T47D (cell line): ENCODE measurements at places on chromosomes 5 and 9.
A peak's percentile ranks its signal among the peaks of the same experiment; 100 is the strongest.

DNA sequence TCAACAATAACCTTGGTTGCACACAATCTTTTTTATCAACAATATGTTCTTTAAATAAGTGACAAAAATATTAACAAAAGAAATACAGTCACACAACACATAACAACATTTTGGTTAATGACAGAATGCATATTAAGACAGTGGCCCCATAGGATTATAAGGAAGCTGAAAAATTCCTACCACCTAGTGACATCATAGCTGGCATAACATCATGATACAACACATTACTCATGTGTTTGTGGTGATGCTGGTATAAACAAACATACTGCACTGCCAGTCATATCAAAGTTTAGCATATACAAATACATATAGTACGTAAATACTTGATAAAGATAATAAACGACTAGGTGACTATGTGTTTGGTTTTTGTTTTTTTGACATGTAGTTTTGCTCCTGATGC lies 344.8 kb upstream of the POU5F2 start:
- DNase-seq = no peak

DNA sequence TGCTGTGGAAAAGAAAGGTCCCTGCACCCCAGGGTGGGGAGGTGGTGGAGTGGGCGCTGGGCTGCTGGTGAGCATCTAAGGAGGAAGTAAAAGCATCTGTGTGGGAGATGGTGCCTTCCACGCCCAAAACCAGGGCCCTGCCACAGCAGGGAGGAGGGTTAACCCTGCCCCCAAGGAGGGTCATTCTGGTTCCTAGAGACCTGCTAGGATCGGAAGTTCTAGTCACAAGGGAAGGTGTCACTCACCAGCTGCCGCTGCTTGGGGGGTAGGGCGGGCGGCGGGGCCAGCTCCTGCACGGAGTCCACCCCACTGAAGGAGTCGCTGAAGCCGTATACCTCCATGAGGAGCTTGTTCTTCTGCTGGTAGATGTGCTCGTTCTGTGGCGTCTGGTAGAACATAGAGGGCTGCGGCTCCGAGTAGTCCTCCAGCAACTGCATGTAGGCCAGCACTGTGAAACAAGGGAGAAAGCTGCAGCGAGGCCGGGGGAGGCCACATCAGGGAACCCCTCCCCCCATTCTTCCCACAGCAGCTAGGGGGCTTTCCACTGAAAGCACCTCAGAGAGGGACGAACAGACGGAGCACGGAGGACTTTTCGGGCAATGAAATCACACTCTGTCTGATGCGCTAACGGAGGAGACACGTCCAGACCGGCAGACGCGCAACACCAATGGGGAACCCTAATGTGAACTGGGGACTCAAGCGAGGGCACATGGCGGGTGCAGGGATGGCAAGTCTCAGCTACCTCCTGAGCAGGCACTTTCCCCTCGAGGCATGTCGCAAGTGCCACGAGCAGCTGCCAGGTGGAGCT lies 76.4 kb downstream of the PRRT1B start:
- no peak for DNase-seq

DNA sequence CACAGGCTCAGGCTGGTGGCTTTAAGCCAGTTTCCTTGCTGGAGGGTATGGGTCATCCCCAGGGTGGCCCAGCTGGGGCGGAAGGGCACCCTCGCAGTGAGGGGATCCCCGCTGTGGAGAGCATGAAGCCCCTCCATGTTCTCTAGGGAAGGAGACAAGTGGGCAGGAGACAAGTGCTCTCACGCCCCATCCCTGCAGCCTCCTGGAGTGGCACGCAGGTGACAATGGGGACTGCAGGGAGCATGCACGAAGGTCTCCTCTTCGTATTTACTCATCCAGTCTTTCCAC lies 83.3 kb downstream of the GTF3C4 start:
- DNase-seq = no peak

DNA sequence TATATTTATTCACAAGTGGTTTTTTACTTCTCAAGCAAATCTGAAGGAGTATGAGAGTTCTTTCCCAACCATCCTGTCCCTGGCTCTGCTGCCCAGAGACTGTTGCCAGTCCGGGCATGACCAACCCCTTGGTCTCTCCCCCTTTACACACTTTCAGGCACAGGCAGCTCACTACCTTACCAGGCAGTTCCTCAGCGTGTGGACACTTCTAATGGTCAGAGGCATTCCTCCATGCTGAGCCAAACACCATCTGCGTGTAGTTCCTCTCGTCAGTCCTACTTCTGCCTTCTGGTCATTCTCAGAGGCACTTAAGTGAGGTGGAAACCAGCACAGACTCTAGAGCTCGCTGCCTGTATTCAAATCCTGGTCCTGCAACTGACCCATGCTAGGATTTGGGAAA lies 56.1 kb downstream of the TSTD2 start:
- no peak for DNase-seq

- DNase-seq = no peak
Observed at GRCh38 chr9:131039129-131039954, 30.4 kb downstream of the LAMC3 start.

DNA sequence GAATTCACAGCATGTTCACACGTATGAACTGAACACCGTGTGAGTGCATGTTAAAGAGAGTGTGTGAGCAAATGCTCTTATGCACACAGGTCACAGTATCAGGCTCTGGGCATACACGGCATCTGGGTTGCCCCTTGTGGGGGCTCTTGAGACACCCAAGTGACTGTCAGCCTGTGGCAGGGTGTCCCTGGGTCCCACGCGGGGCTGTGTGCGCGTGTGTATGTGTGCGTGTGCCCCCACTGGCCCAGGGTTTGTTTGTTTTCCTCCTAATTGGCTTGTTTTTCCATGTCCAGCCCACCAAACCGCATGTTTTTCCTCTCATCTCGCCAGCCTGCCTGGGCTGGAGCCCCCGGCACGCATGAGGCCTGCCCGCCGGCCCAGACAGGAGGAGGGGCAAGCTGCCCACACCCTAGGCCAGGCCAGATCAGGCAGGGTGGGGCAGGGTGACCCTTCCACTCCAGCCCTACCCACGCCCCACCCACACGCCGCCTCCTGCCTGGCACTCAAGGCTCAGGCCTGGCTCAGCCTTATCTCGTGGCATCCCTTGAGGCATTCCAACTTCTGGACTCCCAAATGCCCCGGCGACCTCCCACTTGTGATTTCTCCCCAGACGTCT lies 28.8 kb downstream of the CNTFR start:
- DNase-seq = no peak

GRCh38 chr5:35919191-35919590 lies 19.2 kb downstream of the CAPSL start:
- DNase-seq = no peak

GRCh38 chr5:5383461-5383860 lies 39.0 kb upstream of the ICE1 start:
- DNase-seq = no peak

GRCh38 chr5:6343951-6344592 lies 34.3 kb downstream of the MED10 start:
- no peak for DNase-seq

GRCh38 chr5:25451294-25451693 lies 806.5 kb upstream of the CDH10 start:
- no peak for DNase-seq

DNA sequence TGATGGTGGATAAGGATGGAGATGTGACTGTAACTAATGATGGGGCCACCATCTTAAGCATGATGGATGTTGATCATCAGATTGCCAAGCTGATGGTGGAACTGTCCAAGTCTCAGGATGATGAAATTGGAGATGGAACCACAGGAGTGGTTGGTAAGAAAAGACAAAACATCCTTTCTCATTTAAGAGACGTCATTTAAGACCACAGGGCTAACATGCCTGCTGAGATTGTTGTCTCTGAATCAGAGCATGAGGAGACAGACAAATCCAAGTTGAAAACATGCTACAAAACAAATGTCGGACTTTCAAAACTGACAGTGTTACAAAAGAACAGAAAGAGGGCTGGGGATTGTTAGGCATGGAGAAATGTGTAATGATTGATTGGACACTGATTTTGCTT lies 4.6 kb downstream of the CCT5 start:
- no peak for DNase-seq

DNA sequence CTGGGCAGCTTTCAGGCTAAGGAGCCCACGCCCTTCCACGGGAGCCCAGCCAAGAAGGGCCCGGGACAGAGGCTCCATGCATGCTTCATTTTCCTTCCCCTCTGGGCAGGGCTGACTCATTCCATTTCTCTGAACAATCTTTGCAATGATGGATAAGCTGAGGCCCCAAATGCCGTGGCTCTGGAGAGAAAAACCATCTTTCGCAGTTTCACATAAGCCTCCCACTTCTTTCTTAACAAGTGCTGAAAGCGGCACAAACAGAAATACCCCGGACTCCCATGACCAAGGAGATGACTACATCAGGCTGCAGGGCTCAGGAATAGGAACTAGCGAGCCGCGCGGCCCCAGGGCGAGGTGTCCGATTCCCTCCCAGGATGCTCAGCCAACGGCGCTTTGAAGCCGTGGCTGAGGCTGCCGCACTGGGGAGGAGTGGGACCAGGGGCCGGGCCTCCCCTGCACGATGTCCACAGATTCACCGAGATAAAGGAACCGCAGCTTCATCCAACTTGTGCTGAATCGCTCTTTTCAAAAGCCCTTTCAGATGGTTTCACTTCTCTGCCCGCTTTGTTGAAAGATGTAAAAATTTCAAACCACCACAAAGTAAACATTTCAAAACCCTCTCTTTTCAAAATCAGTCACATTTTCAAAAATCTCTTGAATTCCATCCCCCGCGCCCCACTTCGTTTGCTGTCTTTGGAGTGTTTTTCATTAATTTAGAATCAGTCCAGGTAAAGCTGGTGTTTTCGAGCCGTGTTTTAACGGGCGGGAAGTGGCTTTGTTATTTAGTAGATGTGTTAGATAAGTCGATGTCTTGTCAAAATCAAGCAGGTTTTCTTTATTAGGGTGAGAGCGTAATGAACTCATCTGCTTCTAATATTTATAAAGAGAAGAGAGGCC lies 96.5 kb upstream of the LMX1B start:
- peak; percentile 32 for DNase-seq

GRCh38 chr5:15850536-15850935 lies 329.1 kb downstream of the MARCHF11 start:
- DNase-seq = no peak

DNA sequence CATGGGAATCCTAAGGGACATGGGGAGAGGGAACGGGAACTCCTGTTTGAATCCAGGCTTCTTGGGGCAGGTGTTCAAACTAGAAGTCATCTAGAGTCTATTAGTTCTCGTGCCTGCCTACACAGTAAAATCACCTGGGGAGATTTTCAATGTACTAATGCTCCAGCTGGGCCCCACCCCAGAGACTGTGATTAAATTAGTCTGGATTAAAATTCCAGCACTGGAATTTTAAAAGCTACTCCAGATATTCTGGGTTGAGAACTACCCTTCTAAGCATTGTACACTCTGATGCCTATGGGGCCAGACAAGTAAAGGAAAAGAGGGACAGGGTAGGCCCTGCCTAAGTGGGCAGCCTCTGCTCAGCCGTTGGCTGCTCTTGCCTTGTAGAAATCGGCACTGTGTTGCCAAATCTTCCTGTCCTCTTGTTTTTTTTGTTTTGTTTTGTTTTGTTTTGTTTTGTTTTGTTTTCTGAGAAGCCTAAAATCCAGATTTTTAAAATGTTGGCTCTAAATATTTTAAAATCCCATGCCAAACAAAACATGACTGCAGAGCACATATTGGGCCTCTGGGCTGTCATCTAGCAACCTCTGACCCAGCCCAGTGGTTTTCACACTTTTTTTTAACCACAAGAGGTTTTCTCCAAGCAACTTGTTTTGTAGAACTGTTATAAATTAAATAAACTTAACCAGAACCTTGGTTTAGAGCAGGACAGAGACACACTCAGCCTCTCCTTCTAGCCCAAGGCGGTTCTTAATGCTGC lies 29.0 kb downstream of the ADRB2 start:
- no peak for DNase-seq

- no peak for DNase-seq
Observed at GRCh38 chr5:129554134-129554904, 94.2 kb downstream of the ADAMTS19 start.

- no peak for DNase-seq
Observed at GRCh38 chr5:102622262-102622661, 123.5 kb upstream of the SLCO6A1 start.

GRCh38 chr5:9499498-9499876 lies 46.4 kb downstream of the SEMA5A start:
- no peak for DNase-seq

DNA sequence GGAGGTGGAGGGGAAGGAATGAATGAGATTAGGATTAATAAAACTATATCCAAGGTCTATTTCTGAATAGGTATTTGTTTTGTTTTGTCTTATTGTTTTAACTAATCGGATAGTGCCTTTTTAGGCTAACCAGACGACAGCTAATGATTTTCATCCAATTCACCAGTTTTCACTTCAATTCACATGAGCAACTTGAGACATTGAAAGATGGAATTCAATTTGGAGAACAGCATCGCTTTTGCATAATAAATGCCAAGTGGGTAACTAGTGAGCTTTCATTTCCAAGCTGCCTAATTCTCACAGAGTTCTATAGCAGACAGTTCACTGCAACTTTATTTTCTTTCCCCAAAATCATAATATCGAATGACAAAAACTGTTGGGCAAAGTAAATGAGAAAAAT lies 5.0 kb downstream of the AGXT2 start:
- DNase-seq = no peak

DNA sequence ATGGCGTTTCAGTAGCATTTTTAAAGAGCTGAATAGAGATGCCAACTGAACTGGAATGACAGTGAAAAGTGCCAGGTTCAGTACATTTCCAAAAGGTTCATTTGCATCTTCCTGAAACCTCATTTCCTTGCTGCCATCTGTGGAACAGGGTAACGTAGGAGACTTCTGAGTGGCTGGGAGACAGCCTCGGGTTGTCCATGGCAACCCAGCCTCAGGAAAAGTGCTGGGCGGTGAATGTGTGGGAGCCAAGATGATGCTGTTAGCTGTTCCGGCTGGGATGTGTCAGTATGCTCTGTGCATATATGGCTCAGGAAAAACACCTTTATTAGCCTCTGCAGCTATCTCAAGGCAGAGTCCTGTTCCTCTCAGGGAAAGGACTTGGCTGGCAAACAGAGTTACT lies 87.5 kb downstream of the KLHL3 start:
- no peak for DNase-seq

DNA sequence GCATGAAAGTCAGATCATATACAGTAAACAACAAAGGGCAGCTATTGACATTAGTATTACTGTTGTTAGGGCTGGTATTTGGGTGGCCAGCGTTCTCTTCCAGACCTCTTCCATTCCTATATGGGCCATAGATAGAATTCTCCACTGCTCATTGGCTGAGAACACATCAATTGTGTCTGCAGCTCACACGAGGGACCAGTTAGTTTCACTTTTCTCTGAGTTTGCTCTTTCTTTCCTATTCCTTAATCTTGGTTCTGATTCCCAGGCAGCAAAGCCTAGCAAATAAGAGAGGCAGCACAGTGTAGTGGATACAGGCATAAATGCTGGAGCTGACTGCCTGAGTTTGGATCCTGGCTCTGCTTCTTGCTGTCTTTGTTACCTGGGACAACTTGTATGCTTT lies 476.4 kb downstream of the SPOCK1 start:
- no peak for DNase-seq

- DNase-seq = no peak
Observed at GRCh38 chr5:180717989-180718388, 21.9 kb downstream of the OR2Y1 start.

- no peak for DNase-seq
Observed at GRCh38 chr5:70440-70839, 21.5 kb upstream of the PLEKHG4B start.

GRCh38 chr5:156892223-156892622 lies 42.1 kb downstream of the PPP1R2B start:
- DNase-seq = peak; percentile 41

GRCh38 chr5:178279723-178280438 lies 47.3 kb upstream of the PHYKPL start:
- peak; percentile 86 for DNase-seq

GRCh38 chr5:137761566-137761965 lies 7.4 kb upstream of the HNRNPA0 start:
- DNase-seq = no peak
